ENCODE measurements at places on chromosomes 2 and 18. TPM values are rescaled to one million over a fixed set of nuclear protein-coding genes. Genes with fewer than 3 reads are reported as not detected.

The PFN4 gene
- 0.56 TPM for total RNA-seq

The KIF1A gene
- 1.4 TPM for total RNA-seq

The ERICH2 gene
- total RNA-seq, result 1.3 TPM

The C2orf66 gene
- total RNA-seq, result not detected

The APOB gene
- total RNA-seq, result 1.4 TPM

The SPEG gene
- 6.0 TPM for total RNA-seq

The PAPOLG gene
- total RNA-seq, result 10.0 TPM

The CDCA7 gene
- 66.8 TPM for total RNA-seq

The MLPH gene
- 0.65 TPM for total RNA-seq

The POTEF gene
- total RNA-seq, result 2.2 TPM

The PTPRN gene
- 0.71 TPM for total RNA-seq

The PRKCE gene
- total RNA-seq, result 1.0 TPM

The CAVIN2 gene
- total RNA-seq, result 74.6 TPM

The DNAJC10 gene
- total RNA-seq, result 75.3 TPM

The PROKR1 gene
- 0.18 TPM for total RNA-seq

The REG3G gene
- total RNA-seq, result 0.22 TPM

The ALPI gene
- not detected for total RNA-seq

The CYS1 gene
- total RNA-seq, result 0.11 TPM

The LBX2 gene
- total RNA-seq, result 6.2 TPM

The RTKN gene
- 6.9 TPM for total RNA-seq

The TMEM198 gene
- total RNA-seq, result 2.4 TPM

The TUBA4B gene
- total RNA-seq, result not detected

The REG3A gene
- 0.31 TPM for total RNA-seq

The DPYSL5 gene
- total RNA-seq, result not detected

The EMX1 gene
- total RNA-seq, result 0.18 TPM

The IL1B gene
- not detected for total RNA-seq

The MYOM1 gene
- total RNA-seq, result 0.29 TPM

All from K562 (cell line).